Gastroesophageal sphincter (tissue), 4 donors: ENCODE measurements at places on chromosomes 3 and 15. TPM values are rescaled to one million over a fixed set of nuclear protein-coding genes. Genes with fewer than 3 reads are reported as not detected.

GRCh38 chr3:151445273-151446001 lies 15.4 kb downstream of the IGSF10 start:
- ATAC-seq: no peak

GRCh38 chr15:70584838-70585706 lies 178.3 kb downstream of the UACA start:
- no peak for ATAC-seq

- ATAC-seq: no peak
These were observed 51.2 kb downstream of the UBE2E2 start for GRCh38 chr3:23254282-23254681.

GRCh38 chr15:96462768-96463750 lies 132.6 kb downstream of the NR2F2 start:
- ATAC-seq: no peak

GRCh38 chr3:54372232-54372631 lies 249.9 kb downstream of the CACNA2D3 start:
- ATAC-seq: no peak

DNA sequence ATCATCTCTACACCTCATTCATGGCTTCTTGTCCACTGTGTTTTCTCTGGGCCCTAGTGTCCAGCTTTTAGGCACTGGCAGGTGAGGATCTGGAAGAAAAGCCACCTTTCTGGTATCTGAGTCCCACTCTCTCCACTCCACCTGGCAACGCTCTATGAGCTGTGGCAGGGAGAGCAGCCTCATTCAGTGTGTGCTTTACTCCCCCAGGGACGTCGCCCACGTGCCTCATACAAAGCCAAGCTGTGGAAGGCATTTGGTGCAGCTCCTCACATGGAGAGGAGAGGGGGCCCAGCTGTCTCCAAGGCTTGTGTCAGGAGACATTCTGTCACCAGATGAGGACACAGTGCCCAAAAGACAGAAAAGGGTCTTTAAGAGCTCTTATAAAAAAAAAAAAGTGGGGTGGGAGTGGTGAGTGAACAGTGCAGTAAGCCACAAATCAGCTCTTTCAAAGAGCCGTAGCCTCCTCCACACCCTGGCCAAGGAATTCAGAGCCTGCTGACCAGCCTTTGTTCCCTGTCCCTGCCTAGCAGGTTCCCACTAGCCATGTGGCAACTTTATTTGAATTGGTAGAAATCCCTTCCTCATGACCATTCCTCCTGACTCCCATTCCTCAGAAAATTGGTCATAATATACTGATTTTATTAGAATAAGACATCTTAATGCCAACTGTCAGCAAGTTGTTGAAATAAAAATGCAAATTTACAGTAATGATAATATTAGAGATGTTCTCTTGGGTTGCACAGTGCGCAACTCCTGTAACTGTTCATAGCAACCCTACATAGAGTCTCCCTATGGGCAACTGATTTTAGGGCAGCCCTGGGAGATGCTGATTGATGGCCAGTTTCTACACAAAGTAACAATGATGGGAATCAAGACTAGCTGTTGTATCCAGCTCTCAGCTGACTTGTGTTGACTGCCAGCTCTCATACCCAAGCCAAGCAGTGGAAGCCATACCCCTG lies 29.5 kb downstream of the GALNT15 start:
- no peak for ATAC-seq

- ATAC-seq: no peak
These were observed 125.9 kb upstream of the BCL6 start for GRCh38 chr3:187871204-187871591.

GRCh38 chr3:99753268-99753975 lies 64.2 kb upstream of the CMSS1 start:
- ATAC-seq: peak; percentile 62

GRCh38 chr3:57385498-57385897 lies 93.0 kb upstream of the ASB14 start:
- no peak for ATAC-seq

GRCh38 chr3:81891055-81891895 lies 129.8 kb upstream of the GBE1 start:
- ATAC-seq: no peak

- no peak for ATAC-seq
These were observed 226.0 kb upstream of the TPM1 start for GRCh38 chr15:62816342-62817069.

GRCh38 chr3:141386126-141386488 lies 17.8 kb downstream of the ZBTB38 start:
- ATAC-seq: no peak

DNA sequence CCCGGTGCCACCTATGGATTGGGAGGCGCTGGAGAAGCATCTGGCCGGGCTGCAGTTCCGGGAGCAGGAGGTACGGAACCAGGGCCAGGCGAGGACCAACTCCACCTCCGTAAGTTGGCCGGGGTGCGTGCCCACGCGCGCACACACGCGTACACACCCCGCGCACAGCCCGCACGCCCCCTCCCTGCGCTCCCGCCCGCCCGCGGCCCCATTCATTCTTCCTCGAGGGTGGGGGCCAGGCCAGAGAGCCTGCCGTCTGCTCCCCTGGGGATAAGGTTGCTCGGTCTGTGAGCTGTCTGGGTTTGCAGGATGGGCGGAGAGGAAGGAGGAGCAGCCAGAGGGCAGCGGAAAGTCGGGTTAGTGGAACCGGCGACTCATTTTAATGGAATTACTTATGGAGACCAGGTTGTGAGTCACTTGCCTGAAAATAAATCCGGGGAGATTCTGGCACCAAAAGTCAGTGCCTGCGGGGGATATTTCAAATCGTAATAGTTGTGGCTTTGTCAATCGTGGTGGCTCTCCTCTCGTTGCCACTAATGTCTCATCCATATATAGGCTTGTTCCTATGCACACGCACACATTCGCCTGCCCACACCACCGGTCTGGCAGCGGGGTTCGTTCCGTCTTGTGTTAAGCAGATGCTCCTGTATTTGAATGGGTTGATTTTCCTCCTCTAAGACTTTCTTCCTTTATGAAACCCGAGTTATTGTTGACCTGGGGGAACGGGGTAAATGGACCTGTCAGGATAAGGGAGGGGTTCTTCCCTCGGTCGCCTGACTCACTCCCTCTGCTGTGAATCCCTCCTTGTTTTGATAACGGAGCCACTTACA lies 223.4 kb upstream of the IL12A start:
- ATAC-seq: peak; percentile 53

GRCh38 chr15:40591389-40591788 lies 2.7 kb upstream of the KNL1 start:
- ATAC-seq: no peak

- ATAC-seq: no peak
These were observed 263 bp upstream of the UTS2B start for GRCh38 chr3:191330530-191331048.

DNA sequence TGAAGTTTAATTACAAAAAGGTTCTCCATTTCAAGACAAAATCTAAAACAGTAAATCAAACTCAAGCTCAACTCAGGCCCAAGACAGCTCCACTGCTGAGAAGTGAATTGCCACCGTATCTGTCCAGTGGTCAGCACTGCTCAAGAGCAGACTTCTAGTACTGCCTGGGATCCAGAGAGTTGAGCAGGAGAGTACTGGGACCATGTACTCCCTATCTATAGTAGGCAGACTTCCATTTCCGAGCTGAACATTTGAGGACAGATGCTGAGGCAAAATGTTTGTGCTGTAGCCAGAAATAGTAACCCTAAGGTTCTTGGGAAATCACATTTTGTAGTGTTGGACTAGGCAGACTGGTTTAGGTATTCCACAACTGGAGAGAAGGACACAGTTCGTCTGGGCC lies 44.1 kb downstream of the MRPL3 start:
- ATAC-seq: no peak

DNA sequence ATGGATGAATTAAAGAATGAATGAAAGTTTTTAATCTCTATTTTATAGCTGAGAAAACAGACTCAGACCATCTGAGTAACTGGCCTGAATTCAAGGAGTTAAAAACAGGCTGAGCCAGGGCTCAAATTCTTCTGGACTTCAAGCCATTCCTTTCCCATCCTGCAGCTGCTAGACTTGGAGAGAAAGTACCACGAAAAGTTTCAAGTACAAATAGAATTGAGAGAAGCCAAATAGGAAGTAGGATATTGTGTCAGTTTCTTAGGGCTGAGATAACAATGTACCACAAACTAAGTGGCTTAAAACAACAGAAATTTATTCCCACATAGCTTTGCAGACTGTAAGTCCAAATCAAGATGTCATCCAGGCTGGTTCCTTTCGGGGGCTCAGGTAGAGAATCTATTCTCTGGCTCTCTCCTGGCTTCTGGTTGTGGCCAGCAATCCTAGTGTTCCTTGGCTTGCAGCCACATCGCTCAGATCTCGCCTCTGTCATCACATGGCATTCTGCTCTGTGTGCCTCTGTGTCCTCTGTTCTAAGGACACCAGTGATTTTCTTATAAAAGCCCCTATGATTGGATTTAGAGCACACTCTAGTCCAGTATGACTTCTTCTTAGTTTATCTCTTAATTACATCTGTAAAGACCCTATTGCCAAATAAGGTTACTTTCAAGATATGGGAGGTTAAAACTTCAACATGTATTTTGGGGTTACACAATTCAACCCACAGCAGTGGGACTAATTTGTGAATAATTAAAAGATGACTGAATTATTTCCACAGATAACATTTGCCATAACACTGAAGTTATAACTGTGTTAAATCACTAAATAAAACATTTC lies 25.7 kb upstream of the GOLIM4 start:
- ATAC-seq: no peak

- no peak for ATAC-seq
These were observed 92.6 kb upstream of the CCDC54 start for GRCh38 chr3:107284612-107285011.

GRCh38 chr15:40006003-40006402 lies 33.0 kb downstream of the SRP14 start:
- ATAC-seq: no peak

DNA sequence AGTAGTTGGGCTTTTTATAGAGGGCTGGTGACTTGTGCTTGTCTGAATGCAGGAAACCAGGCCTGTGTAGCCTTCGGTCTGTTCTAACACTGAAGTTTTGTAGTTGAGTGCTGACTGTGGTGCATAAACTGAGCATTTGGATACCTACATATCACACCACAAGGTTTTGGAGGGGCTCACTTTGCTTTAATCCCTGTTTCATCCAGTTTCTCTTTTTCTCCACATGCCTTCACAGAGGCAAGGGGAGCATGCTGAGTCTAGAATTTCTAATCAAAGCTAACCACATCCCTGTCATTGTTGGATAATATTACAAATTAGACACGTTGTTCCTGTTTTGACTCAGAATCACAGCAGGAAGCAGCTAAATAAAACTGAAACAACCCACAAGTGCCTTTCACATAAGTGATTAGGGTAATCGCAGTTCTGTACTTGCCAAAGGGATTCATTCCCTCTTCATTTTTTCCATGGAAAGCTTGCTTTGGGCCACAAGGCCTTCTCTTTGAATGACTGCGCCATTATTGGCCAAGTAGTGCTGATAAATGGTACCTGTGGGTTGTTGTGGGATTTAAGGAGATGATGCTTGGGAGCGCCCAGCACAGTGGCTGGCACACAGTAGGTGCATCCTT lies 48.9 kb downstream of the TGFBR2 start:
- no peak for ATAC-seq

- no peak for ATAC-seq
These were observed 96.8 kb downstream of the SNRPN start for GRCh38 chr15:25051399-25052154.

GRCh38 chr15:71314956-71315537 lies 199.8 kb downstream of the THSD4 start:
- no peak for ATAC-seq

- ATAC-seq: no peak
These were observed 47.8 kb downstream of the LRRK1 start for GRCh38 chr15:100966997-100967396.

- ATAC-seq: no peak
These were observed 43.8 kb downstream of the TRAK1 start for GRCh38 chr3:42134867-42135464.

- no peak for ATAC-seq
These were observed 103.9 kb upstream of the ST8SIA2 start for GRCh38 chr15:92289733-92290132.

DNA sequence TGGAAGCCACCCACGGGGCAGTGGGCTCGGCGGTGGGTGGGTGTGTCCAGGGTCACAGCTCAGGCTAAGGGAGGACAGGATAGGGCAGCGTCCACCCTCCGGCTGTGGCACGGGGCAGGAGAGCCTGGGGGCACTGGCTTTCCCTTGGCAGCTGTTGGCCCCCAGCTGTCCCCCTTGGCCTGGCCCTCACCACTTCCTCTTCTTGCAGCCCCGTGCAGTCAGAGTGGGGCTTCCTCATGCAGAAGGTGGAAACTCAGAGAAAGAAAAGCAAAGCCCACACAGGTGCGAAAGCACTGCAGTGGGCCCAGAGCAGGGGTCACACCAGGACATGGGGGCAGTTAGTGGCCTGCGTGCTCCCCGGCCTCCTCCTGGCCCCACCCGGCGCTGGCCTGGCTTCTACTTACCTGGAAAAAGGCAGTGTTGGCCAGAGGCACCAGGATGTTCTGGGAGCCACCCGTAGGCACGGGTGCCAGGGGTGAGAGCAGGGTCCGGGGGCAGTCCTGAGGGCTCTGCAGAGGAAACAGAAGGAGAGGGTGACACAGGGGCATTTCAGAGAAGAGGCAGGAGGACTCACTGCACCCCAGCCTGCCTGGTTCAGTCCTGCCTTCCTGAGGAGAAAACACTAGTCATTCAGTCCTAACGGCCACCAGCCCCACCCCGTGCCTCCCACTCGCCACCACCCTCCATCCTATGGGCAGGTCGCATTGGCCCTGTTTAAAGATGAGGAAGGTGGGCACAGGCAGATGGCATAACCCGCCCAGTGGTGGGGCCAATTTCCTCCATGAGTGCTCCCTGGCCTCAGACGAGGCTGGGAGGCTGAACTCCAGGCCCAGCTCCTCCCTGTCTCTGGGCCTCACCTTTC lies 28.3 kb downstream of the PLXND1 start:
- ATAC-seq: peak; percentile 44

DNA sequence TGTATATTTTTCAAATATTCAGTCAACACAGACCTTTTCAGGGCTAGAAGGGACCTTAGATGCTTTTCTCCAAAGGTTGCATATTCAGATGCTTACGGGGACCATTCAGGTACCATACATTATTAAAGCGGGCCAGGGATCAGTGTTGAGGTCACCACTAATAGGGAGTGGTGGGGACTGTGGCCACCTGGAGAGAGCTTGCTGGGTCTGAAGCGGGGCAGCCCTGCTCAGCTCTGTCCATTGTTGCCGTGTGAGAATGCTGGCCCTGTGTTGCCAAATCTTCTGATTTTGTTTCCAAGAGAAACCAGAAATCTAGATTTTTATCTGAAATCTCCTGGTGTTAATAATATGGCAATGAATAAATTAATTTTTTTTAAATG lies 23.7 kb downstream of the ABHD2 start:
- ATAC-seq: no peak

GRCh38 chr15:27889258-27889657 lies 209.9 kb downstream of the OCA2 start:
- no peak for ATAC-seq

GRCh38 chr3:129462361-129462968 lies 22.4 kb downstream of the IFT122 start:
- no peak for ATAC-seq

Gene SH2D7
- total RNA-seq: not detected

Gene PRTG
- total RNA-seq: 3.3 TPM

Gene GCSAM
- total RNA-seq: not detected

Gene SENP8
- 0.92 TPM for total RNA-seq

Gene LPCAT4
- 13.5 TPM for total RNA-seq

Gene ACAD9
- 44.0 TPM for total RNA-seq

Gene GABRR3
- total RNA-seq: not detected

Gene SLC7A14
- under 0.01 TPM for total RNA-seq

Gene RAD51
- 3.0 TPM for total RNA-seq

Gene CCR1
- total RNA-seq: 32.3 TPM

Gene PPP1R2
- total RNA-seq: 472 TPM

Gene GDPGP1
- 8.9 TPM for total RNA-seq

Gene RPUSD3
- 43.1 TPM for total RNA-seq

Gene SLC51A
- not detected for total RNA-seq

Gene CCR5
- 0.31 TPM for total RNA-seq
